ENCODE measurements at places on chromosomes 2 and 18. TPM values are rescaled to one million over a fixed set of nuclear protein-coding genes. Genes with fewer than 3 reads are reported as not detected.

GCG gene
- not detected for total RNA-seq

NYAP2 gene
- not detected for total RNA-seq

VSNL1 gene
- total RNA-seq: not detected

SCG2 gene
- total RNA-seq: 0.98 TPM

SAG gene
- total RNA-seq: not detected

SLC4A3 gene
- 3.0 TPM for total RNA-seq

PCARE gene
- total RNA-seq: not detected

IL36B gene
- total RNA-seq: 0.17 TPM

HOXD1 gene
- 0.06 TPM for total RNA-seq

DLX2 gene
- 0.59 TPM for total RNA-seq

NGEF gene
- 20.3 TPM for total RNA-seq

MC5R gene
- not detected for total RNA-seq

ATG4B gene
- total RNA-seq: 49.2 TPM

THUMPD2 gene
- total RNA-seq: 14.4 TPM

RNASEH1 gene
- 48.0 TPM for total RNA-seq

SKA1 gene
- 11.9 TPM for total RNA-seq

SDC1 gene
- total RNA-seq: 148 TPM

ARHGEF4 gene
- 7.4 TPM for total RNA-seq

ZAP70 gene
- 0.27 TPM for total RNA-seq

CD8A gene
- total RNA-seq: 0.60 TPM

KCNK3 gene
- total RNA-seq: 0.76 TPM

RESP18 gene
- not detected for total RNA-seq

SATB2 gene
- 2.9 TPM for total RNA-seq

CCDC74B gene
- total RNA-seq: 6.4 TPM

KCNF1 gene
- total RNA-seq: 47.2 TPM

FEV gene
- total RNA-seq: not detected

ALK gene
- not detected for total RNA-seq

CNTNAP5 gene
- not detected for total RNA-seq

CPO gene
- total RNA-seq: not detected

LDLRAD4 gene
- 2.3 TPM for total RNA-seq

DUSP19 gene
- total RNA-seq: 0.45 TPM

SERPINB11 gene
- total RNA-seq: not detected

DSC2 gene
- total RNA-seq: 1.2 TPM

SCTR gene
- total RNA-seq: not detected

CDCA7 gene
- 48.6 TPM for total RNA-seq

PDCL3 gene
- 32.9 TPM for total RNA-seq

RPRM gene
- total RNA-seq: not detected

CHRNG gene
- total RNA-seq: not detected

RGPD4 gene
- not detected for total RNA-seq

LRRTM4 gene
- not detected for total RNA-seq

FOXD4L1 gene
- total RNA-seq: 0.31 TPM

CLASP1 gene
- total RNA-seq: 17.8 TPM

C2orf78 gene
- total RNA-seq: not detected

MAP3K19 gene
- total RNA-seq: not detected

SERPINB13 gene
- not detected for total RNA-seq

DSG1 gene
- total RNA-seq: not detected

SERTAD2 gene
- total RNA-seq: 10.9 TPM

C2orf76 gene
- 12.9 TPM for total RNA-seq

LAMA3 gene
- 55.8 TPM for total RNA-seq

ROCK2 gene
- total RNA-seq: 20.5 TPM

DPYSL5 gene
- total RNA-seq: 3.6 TPM

AQP12A gene
- total RNA-seq: not detected

ATP8B1 gene
- 6.8 TPM for total RNA-seq

LRP2 gene
- total RNA-seq: 0.06 TPM

ITGB6 gene
- 0.58 TPM for total RNA-seq

MGAT4A gene
- total RNA-seq: 2.4 TPM

CTNNA2 gene
- total RNA-seq: 0.23 TPM

PFN4 gene
- 1.1 TPM for total RNA-seq

Measured in A549 treated with Mapracorat at 1 μM for 4 hours (cell line).